ENCODE measurements at places on chromosomes 6 and 20.

GRCh38 chr6:131840441-131840840 is 32.6 kb downstream of the ENPP1 start:
- H3K27ac ChIP-seq, result no peak overlapping the region
- H3K4me3 ChIP-seq, result no peak overlapping the region
- no peak for DNase-seq
- no peaks in the 10 kb centered on the region for H3K4me1 ChIP-seq

DNA sequence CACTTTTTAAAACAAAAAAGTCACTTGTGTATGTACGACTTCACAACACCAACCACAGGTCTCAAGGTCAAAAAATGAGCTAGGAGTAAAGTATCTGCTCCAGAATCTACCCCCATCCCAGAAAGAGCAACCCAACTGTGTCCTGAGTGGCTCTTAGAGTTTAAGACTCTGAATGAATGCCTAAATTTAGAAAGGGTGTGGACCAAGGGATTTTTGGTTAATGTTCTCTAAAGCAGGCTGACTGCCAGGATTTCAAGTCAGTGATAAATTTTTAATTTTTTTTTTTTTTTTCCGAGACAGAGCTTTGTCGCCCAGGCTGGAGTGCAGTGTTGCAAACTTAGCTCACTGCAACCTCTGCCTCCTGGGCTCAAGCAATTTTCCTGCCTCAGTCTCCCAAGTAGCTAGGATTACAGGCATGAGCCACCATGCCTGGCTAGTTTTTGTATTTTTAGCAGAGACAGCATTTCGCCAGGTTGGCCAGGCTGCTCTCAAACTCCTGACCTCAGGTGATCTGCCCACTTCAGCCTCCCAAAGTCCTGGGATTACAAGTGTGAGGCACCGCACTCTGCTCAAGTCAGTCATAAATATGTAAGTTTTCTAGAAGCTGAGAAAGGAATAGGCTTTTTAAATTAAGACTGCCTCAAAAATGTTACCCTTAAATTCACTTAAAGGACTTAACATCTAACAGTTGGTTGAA is 20.2 kb downstream of the STAU1 start:
- no peak overlapping the region for H3K4me3 ChIP-seq
- no peaks in the 10 kb centered on the region for H3K36me3 ChIP-seq
- H3K27me3 ChIP-seq, result no peaks in the 10 kb centered on the region
- no peak for DNase-seq
- peak overlapping the region; percentile 78 for H3K27ac ChIP-seq

- DNase-seq, result no peak
- no peak overlapping the region for H3K27ac ChIP-seq
- peaks cover 10% of the 10 kb centered on the region for H3K4me1 ChIP-seq
- peaks cover 8% of the 10 kb centered on the region for H3K27me3 ChIP-seq
These were observed 216.0 kb downstream of the HIVEP2 start for GRCh38 chr6:142728910-142729481.

GRCh38 chr20:32189691-32190615 is 17.6 kb downstream of the PLAGL2 start:
- no peaks in the 10 kb centered on the region for H3K27me3 ChIP-seq
- no peak for DNase-seq
- peaks cover 30% of the 10 kb centered on the region for H3K4me1 ChIP-seq
- H3K36me3 ChIP-seq, result peaks cover 6% of the 10 kb centered on the region
- H3K27ac ChIP-seq, result no peak overlapping the region

Data from naive B cell (primary cell).